ENCODE measurements at places on chromosomes 2 and 18.

DNA sequence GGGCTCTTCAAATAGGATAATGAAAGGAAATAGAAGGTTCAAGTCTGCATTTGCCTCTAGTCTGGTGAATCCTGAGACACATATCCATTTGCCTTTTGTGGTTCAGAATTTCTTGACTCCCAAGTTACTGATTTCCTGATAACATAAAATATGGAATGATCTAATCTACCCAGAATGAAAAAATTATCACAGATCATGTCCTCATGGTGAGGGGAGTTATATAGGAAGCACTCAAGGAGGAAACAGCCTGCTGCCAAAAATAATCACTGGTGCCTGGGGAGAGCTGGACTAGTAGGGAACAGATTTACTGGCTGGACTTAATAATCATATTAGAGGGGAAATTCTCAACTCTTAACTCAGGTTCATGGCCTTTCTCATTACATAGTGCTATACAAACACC lies 95.5 kb upstream of the STK17B start:
- DNase-seq, result no peak

DNA sequence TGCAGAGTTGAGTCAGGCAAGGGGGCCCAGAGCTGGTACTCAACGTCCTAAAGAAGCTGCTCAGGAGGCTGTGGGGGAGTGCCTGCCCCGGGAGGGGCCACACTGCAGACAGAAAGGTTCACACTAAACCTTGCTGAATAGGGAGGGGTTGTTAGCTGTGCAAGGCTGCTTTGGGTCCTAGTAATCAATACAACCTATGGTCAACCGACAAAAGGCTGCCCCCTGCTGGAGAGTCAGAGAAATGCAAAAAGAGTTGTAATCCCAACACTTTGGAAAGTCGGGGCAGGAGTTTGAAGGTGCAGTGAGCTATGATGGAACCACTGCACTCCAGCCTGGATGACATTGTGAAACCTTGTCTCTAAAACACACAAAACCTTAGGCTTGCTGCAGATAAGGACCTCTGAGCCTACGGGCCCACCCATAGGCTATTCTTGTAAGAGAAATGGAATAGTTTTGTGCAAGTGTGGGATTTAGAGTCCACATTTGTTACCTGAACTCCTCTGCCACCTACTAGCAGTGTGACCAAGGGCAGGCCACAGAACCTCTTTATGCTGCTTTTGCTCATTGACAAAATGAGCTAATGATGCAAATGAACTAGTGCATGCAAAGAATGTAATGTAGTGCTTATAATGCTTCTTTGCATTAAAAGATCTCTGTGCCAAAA lies 81.5 kb downstream of the PRPF40A start:
- peak; percentile 61 for DNase-seq

DNA sequence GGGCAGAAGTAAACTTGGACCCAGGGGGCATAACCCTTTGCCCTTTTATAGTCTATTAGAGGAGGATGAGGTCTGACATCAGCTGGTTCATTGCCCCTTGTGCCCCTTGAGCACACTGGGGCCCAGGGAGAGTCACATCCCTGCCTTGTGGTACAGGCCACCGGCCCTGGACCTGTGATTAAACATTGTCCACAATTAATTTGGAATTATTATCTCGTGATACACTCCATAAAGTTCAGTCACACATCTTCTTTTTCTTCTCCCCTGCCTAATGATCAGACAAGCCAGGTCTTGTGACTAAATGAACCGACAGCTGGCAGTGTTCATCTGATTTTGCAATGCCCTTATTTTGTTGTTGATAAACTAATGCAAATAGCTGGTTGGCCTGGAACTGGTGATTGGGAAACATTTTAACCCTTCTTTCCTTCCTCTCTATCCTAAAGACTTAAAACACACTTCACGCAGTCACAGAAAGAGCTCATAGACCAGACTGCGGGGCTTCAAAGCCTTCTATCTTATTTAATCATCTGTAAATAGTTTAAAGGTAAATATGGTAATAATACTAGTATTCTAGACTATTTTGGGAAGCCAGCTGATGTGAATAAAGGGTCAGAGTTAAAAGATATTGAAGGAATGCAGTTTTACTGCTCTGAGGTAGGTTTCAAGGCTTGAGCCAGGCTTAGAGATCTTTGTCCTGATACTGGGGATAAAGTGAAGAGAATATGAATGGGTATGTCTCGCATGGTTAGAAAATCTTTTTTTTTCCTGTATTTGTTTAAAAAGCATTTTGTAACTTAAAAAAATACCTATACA lies 13.4 kb downstream of the IL1R1 start:
- DNase-seq, result no peak

- DNase-seq, result no peak
These were observed 479.3 kb upstream of the HS6ST1 start for GRCh38 chr2:128797937-128798336.

- no peak for DNase-seq
These were observed 476.0 kb downstream of the EIPR1 start for GRCh38 chr2:2901384-2902345.

DNA sequence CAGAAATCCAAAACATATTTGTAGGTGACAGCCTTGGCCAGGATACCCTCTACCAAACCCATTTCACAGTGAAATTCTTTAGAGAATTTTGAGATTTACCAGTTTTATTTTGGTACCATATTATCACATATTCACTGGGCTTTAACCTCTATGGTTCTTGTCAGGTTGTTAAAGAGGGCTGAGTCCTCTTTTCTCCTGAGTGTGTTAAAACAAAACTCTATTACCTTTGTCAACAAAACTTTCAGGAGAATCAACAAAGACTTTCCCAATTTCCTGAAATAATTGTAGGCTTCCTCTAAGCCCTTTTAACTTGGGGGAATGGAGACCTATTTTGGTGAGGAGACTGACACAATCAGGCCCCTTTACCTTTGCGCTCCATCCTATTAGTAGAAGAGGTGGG lies 155.2 kb downstream of the TRABD2A start:
- no peak for DNase-seq

DNA sequence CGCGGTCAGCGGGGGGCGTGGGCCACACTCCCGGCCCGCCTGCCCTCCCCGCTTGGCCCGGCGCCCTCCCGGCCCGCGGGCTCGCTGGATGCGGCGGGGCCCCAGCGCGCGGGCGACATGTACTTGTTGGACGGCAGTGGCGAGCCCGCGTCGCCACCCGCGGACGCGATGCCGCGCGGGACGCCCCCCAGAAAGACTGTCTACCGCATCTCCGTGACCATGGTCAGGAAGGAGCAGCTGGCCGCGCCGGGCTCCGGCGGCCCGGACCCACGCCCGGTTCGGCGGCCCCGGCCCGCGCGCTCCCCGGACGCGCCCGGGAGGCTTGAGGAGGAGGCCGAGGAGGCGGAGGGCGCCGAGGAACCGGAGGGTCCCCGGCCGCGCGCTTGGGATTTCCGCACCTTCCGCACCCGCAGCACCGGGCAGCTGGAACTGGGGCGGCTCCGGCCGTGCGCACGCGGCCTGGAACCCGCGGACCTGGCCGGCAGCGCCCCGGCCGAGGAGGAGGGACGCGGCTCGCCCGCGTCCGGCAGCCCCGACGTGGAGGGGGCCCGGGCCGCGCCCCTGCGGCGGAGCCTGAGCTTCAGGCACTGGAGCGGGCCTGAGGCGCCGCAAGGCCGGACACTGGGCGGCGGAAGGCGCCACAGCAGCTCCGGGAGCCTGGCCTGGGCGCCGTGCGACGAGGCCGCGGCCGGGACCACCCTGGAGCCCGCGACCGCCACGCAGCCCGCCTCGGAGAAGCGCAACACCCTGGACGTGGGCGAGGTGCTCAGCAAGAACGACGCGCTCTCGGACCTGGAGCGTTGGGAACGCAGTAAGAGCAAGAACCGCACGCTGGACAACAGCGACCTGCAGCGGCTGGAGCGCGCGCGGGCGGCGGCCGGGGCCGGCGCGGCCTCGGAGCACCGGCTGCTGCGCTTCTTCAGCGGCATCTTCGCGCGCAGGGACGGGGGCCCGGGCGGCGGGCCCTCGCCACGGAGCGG lies 176.4 kb downstream of the AGAP1 start:
- peak; percentile 78 for DNase-seq

DNA sequence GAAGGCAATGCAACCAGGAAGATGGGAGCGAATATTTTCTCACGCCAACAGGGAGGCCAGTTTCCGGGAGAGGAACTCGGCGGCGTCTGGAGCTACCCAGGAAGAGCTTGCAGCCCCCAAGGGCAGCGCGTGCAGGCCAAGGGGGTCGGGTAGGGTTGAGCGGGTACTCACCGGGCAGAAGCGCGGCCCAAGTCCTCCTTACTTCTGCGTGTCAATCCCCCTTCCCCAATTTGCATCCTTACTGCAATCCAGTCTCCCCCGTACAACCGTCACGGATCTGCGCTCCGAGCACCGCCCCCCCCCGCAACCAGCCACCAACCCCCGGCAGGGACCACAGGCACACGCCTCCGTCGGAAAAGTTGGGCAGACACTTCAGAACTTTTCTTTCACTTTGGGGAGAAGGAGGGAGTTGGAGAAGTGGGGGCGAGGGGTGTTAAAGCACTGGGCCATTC lies 1.3 kb downstream of the ATP8B1 start:
- peak; percentile 29 for DNase-seq

- no peak for DNase-seq
These were observed 8.8 kb upstream of the POMC start for GRCh38 chr2:25177211-25177611.

GRCh38 chr2:69745035-69745434 lies 3.1 kb downstream of the ANXA4 start:
- DNase-seq, result no peak

DNA sequence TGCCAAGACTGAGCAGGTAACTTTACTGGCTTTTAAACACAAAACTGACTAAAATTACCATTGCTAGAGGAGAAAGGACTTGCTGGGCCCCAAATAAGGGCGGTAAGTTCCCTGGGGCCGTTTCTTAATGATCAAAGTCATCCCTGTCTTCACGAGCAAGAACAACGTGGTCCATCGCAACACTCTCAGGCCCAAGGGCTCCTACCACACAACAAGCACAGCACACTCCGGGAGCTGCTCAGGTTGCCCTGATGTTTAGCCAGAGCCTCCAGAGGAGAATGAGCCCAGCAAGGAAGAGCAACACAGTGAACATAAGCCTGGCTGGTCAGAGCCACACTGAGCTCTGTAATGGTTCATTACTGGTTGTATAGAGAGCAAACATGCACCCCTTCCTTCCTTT lies 102.7 kb downstream of the DYNC1I2 start:
- DNase-seq, result no peak

- no peak for DNase-seq
These were observed 238.8 kb upstream of the GCFC2 start for GRCh38 chr2:75949385-75950030.

DNA sequence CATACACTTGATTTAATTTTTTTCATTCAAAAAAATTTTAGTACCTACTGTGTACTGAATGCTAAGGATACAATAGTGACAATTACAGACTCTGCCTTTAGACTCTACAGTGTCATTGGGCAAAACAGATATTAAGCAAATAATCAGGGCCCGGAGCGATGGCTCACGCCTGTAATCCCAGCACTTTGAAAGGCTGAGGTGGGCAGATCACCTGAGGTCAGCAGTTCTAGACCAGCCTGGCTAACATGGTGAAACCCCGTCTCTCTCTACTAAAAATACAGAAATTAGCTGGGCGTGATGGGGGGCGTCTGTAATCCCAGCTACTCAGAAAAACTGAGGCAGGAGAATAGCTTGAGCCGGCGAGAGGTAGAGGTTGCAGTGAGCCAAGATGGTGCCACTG lies 1.4 kb downstream of the UBXN2A start:
- no peak for DNase-seq

GRCh38 chr2:241775223-241776177 lies 1.1 kb upstream of the GAL3ST2 start:
- no peak for DNase-seq

DNA sequence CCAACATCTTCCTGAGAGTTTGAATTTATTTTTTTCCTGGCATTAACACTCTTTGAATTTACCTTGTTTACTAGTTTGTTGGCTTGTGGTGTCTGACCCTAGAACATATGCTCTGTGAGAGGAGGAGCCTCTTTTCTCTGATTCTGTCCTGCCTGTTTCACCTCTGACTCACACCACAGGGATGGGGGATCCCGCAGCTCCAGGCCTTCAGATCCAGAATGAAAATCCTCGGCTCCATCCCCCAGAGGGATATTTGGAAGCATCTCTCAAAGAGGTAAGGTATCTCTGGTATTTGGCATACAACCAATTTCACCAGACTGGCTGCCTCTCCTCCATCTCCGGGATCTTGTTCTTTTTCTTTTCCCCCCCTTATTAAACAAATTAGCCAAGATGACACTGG lies 104.7 kb downstream of the GPR39 start:
- no peak for DNase-seq

GRCh38 chr2:222130855-222131254 lies 167.9 kb downstream of the PAX3 start:
- no peak for DNase-seq

GRCh38 chr2:71455741-71456569 lies 2.6 kb downstream of the DYSF start:
- DNase-seq, result no peak

DNA sequence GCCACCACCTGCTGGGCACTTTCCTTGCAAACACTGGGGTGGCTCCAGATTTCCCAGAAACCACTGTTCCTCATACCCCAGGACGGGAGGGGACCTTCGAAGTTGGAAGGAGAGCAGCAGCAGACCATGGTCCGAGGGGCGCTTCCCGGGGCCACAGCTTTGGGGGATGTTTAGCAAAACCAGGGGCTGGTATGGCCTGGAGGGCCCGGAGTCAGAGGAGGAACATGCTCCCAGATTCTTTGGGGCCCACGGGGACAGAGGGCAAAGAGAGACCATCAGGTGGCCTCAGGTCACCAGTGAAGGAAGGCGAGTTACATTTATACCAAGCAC lies 25.3 kb downstream of the HS6ST1 start:
- DNase-seq, result no peak

Data from T47D (cell line).